ENCODE measurements at places on chromosomes 5 and 9. TPM values are rescaled to one million over a fixed set of nuclear protein-coding genes. Genes with fewer than 3 reads are reported as not detected.
A peak's percentile ranks its signal among the peaks of the same experiment; 100 is the strongest.

GRCh38 chr9:128203707-128204551, 750 bp downstream of the DNM1 start:
- DNase-seq: peak; percentile 40

Gene PCDHA13
- 2.3 TPM for total RNA-seq

GRCh38 chr9:124213396-124213795, 44.4 kb upstream of the NEK6 start:
- no peak for DNase-seq

Gene PSMD5
- 34.2 TPM for total RNA-seq

- no peak for DNase-seq
Measured at GRCh38 chr9:131554843-131555351, 9.6 kb downstream of the PRRT1B start.

Gene TIMD4
- not detected for total RNA-seq

- peak; percentile 28 for DNase-seq
Measured at GRCh38 chr5:180591311-180591887, at the start of gene SCGB3A1. SCGB3A1 (minus strand) TSS chr5:180591499; CDS start chr5:180591462, 37 bp downstream.

DNA sequence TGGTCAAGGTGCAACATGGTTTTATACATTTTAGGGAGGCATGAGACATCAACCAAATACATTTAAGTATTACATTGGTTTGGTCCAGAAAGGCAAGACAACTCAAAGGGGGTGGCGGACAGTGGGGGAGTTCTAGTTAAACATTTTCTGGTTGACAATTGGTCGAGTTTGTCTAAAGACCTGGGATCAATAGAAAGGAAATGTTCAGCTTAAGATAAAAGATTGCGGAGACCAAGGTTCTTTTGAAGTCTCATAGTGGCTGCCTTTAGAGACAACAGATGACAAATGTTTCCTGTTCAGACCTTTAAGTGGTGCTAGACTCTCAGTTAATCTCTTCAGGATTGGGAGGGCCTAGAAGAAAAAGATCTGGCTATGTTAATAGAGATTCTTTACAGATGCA, 47.7 kb upstream of the TTC39B start:
- no peak for DNase-seq

DNA sequence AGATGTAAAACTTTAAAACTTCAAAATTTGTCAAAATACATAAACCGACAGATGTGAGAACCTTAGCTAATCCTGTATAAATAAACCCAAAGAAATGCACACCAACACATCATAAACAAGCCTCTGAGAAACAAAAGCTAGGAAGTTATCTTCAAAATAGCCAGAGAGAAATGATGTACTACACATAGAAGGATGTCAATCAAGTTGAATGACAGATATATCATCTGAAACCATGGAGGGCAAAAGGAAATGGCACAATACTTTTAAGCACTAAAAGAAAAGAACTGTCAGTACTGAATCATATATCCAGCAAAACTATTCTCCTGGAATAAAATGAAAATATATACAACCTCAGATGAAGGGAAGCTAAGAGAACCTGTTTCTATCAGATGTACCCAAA, 595.1 kb upstream of the PTGER4 start:
- no peak for DNase-seq

GRCh38 chr9:132774886-132775285, 103.2 kb downstream of the AK8 start:
- DNase-seq: no peak

- DNase-seq: no peak
Measured at GRCh38 chr9:137760426-137760825, 117.2 kb upstream of the CACNA1B start.

Gene GGTA1
- total RNA-seq: not detected

GRCh38 chr5:93476251-93476742, 104.7 kb downstream of the NR2F1-AS1 start:
- no peak for DNase-seq

Gene SMARCA2
- 47.4 TPM for total RNA-seq

Gene CHSY3
- total RNA-seq: 1.1 TPM

Gene IL3
- not detected for total RNA-seq

DNA sequence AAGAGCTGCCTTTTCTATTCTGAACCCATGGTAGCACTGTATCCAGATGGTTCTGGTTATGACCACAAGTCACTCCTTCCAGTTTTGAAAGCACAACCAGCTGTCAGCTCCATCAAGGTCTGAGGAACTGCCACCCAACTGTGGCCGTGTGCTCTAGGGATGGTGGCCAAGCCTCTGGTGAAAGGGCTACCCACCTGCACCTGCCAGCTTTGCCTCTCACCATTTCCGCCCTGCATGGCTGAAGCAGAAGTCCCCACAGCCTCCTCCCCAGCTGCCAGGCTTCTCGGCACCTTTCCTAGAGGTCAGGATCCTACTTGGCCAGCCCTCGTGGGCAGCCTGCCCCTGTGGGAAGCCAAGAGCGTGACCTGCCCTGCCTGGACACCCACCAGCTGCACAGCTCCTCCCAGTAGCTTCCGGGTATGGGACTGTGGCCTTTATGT, 16.8 kb downstream of the SEMA5A start:
- DNase-seq: no peak

Gene CDX1
- total RNA-seq: not detected

- no peak for DNase-seq
Measured at GRCh38 chr9:95433096-95433819, 83.5 kb downstream of the PTCH1 start.

GRCh38 chr5:111595425-111595824, 83.1 kb upstream of the STARD4 start:
- DNase-seq: no peak

GRCh38 chr5:151812757-151813309, 41.1 kb downstream of the G3BP1 start:
- DNase-seq: no peak

DNA sequence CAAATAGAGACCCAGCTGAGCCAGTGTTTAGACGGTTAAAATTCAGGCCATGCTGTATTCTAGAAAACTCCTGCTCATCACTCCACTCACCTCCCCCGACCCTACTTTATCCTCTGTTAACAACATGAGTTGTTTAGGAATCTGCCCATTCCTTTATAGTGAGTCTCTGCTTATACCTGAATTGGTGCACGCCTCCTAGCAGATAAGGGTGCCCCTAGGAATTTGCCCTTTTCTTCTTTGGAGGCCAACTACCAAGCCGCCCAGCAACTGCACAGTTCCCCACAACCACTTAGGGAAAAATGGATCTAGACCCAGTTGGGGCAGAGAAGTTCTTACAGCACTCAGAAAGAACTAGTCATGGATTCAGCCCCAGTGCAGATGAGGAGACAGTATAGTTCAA, 102.3 kb downstream of the MAMDC2 start:
- DNase-seq: no peak

DNA sequence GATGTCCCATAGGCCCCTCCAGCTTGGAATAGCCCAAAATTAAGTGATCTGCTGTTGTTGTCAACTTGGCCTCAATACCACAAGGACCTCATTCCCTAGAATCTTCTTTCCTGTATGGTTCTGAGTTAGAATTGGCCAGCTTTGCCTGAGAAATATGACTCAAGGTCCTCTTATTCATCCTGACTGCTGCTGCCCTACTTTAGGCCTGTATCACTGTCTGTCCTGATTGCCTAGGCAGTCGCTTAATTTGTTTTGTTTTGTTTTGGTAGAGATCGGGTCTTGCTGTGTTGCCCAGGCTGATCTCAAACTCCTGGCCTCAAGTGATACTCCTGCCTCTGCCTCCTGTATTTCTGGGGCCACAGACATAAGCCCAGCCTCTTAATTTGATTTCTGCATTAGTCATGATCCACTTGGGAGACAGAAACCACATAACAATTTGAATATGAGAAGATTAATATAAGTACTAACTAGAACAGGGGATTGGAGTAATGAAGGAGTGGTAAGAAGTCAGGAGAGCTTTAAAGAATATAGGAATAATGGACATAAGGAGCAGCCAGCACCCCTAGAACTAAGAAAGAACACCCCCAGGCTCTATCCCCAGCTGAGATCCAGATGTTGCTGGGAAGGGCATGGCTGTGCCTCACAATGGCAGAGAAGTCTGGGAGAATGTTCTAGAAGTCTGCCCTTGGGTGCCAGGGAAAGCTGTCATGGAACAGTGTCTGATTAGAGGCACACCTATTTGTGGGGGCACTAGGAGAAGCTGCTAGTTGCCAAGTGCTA, 4.6 kb downstream of the TEX53 start:
- DNase-seq: no peak

DNA sequence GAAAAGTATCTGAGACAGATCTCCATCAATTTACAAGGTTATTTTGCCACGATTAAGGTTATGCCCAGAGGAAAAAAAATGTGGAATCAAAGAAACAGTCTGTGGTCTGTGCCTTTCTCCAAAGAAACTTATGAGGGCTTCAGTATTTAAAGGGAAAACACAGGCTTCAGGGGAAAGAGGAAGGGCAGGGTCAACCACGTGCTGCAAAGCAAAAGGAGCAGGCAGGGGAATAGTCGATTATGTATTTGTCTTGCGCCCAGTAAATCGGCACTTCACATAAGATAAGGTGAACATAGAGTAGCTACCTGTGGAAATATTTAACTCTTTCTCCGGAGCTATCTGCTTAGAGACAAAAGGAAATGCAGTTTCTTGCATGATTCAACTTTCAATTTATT, 343.7 kb downstream of the RAB3C start:
- DNase-seq: no peak

DNA sequence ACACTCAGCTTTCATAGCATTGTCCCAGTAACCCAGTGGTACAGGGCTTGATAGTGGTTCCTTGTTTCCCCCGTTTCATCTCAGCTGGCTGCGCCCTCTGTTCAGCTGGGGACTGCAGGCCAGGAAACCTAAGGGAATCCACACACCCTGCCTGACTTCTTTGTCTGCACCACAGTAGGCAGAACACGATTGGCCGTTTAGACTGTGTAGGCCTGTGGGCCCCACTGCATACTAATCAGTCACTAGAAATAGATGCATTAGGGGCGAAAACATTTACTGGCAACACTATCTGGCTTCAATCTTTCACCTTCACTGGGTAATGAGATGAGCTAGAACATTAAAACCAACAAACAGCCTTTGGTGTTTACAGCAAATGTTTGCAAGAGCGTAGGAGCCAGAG, 512.7 kb upstream of the BRINP1 start:
- no peak for DNase-seq

- DNase-seq: peak; percentile 56
Measured at GRCh38 chr5:51465165-51465564, 81.9 kb downstream of the ISL1 start.

- no peak for DNase-seq
Measured at GRCh38 chr9:125343518-125344275, 82.1 kb downstream of the GAPVD1 start.

Gene PCDHB6
- not detected for total RNA-seq

GRCh38 chr9:4098031-4098430, 201.8 kb downstream of the GLIS3 start:
- no peak for DNase-seq

- no peak for DNase-seq
Measured at GRCh38 chr9:113772121-113772810, 103.8 kb upstream of the ZNF618 start.

Gene TMEM174
- not detected for total RNA-seq

All from Calu3 (cell line).